ENCODE measurements at places on chromosomes 2 and 18. TPM values are rescaled to one million over a fixed set of nuclear protein-coding genes. Genes with fewer than 3 reads are reported as not detected.

Gene TACR1
- total RNA-seq = 1.4 TPM

Gene TXNDC2
- total RNA-seq = not detected

Gene KIAA2012
- not detected for total RNA-seq

Gene ANKRD30BL
- total RNA-seq = 7.3 TPM

Gene MFSD2B
- total RNA-seq = 0.60 TPM

Gene ANKRD36
- total RNA-seq = 209 TPM

Gene SAG
- 16.7 TPM for total RNA-seq

Gene CREG2
- total RNA-seq = 2.8 TPM

Gene OTX1
- total RNA-seq = 6.4 TPM

Gene FOXI3
- 7.1 TPM for total RNA-seq

Gene LOXL3
- 22.8 TPM for total RNA-seq

Gene COA5
- total RNA-seq = 82.3 TPM

Gene COQ10B
- total RNA-seq = 24.7 TPM

Gene ARHGEF4
- total RNA-seq = 57.8 TPM

Gene EDAR
- total RNA-seq = 0.66 TPM

Gene CDCA7
- 10.7 TPM for total RNA-seq

Gene VIT
- total RNA-seq = 38.7 TPM

Gene FSHR
- total RNA-seq = not detected

Gene FAM136A
- total RNA-seq = 40.7 TPM

Gene SLC5A7
- total RNA-seq = 1.1 TPM

Gene RND3
- total RNA-seq = 82.1 TPM

Gene ALKAL2
- 6.8 TPM for total RNA-seq

Gene G6PC2
- total RNA-seq = 4.2 TPM

Gene MTX2
- total RNA-seq = 29.2 TPM

Gene STARD6
- not detected for total RNA-seq

Measured in camera-type eye (tissue), 1 donor.